Small intestine (tissue), 16 donors: ENCODE measurements at places on chromosomes 4 and X. TPM values are rescaled to one million over a fixed set of nuclear protein-coding genes. Genes with fewer than 3 reads are reported as not detected.
A peak's percentile ranks its signal among the peaks of the same experiment; 100 is the strongest.

The DSPP gene
- not detected for polyA plus RNA-seq

The FGF2 gene
- polyA plus RNA-seq, result 2.6 TPM

The ADH7 gene
- polyA plus RNA-seq, result 0.03 TPM

The MAGEA9B gene
- polyA plus RNA-seq, result not detected

The DDIT4L gene
- polyA plus RNA-seq, result 2.1 TPM

The ETNPPL gene
- 0.45 TPM for polyA plus RNA-seq

The CNKSR2 gene
- polyA plus RNA-seq, result not detected

The UGT2B17 gene
- 121 TPM for polyA plus RNA-seq

The MAGEE1 gene
- polyA plus RNA-seq, result not detected

- no peak overlapping the region for H3K27ac ChIP-seq
- no peak overlapping the region for H3K4me3 ChIP-seq
- peak; percentile 24 for DNase-seq
Measured at GRCh38 chr4:64781737-64782326, 372.6 kb upstream of the TECRL start.

DNA sequence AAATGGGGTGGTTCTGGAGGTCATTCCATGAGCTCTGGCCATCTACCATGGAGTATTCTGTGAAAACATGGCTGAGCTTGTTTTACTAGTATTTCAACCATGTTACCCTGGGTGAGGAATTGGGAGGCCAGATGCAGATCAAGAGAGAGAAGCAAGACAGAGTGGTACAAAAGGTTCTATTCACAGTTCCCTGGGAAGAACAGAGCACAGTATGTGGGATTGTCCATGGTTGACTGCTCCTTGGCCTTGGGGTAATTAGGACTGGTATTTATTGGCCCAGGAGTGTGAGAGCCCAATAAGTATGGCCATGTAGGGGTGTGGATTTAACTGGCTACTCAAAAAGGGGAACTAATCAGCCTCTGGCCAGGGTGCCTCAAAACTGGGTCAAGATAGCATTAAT is 239.7 kb upstream of the GATB start:
- H3K4me1 ChIP-seq, result no peaks in the 10 kb centered on the region
- no peaks in the 10 kb centered on the region for H3K36me3 ChIP-seq
- H3K27ac ChIP-seq, result no peak overlapping the region
- no peaks in the 10 kb centered on the region for H3K27me3 ChIP-seq
- no peak for DNase-seq

DNA sequence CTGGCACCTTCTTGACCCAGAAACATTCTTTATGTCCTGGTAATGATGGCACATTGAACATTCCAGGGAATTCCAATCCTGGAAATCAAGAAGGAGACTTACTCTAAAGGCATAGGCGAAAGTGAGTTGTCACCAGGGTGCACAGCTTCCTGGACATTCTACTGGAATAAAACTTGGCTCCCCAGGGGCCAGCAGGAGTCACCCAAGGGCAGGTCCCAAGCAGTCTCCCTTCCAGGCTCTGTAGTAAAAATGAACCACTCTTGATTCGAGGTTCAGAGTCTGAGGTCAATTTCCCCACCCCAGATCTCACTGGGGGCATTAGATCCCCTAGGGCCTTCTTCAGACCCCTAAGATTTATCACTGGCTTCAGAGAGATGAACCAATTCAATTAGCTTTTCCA is 338.7 kb upstream of the GATB start:
- no peak for DNase-seq
- no peaks in the 10 kb centered on the region for H3K4me1 ChIP-seq
- no peaks in the 10 kb centered on the region for H3K36me3 ChIP-seq
- no peak overlapping the region for H3K27ac ChIP-seq

GRCh38 chr4:3192827-3193226 is 56.1 kb upstream of the MSANTD1 start:
- DNase-seq, result no peak
- H3K27ac ChIP-seq, result no peak overlapping the region
- no peak overlapping the region for H3K4me3 ChIP-seq
- no peaks in the 10 kb centered on the region for H3K27me3 ChIP-seq

DNA sequence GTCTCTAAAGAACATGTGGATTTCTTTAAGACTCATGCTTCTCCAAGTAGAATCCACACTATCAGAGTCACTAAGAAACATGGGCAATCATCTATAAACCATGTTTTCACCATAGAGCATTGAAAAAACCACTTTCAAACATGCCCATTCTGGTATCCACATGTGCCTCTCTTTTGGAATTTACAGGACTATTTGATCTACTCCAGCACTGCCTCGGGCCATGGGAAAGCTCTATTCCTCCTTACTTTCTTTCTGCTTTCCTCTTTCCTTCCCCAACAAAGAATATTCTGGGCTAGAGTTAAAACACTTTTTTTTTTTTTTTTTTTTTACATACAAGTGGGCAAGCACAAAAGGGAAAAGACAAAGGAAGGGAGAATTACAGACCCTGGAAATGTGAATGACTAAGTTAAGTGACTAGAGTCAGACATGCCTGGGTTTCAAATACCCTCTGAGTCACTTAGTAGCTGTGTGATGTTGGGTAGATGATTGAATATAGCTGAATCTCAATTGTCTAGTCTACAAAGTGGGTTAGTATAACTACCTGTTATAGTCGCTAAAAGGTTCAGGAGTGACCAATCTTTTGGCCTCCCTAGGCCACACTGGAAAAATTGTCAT is 847.7 kb upstream of the INTU start:
- no peak overlapping the region for H3K27ac ChIP-seq
- no peaks in the 10 kb centered on the region for H3K36me3 ChIP-seq
- H3K27me3 ChIP-seq, result no peaks in the 10 kb centered on the region

- no peaks in the 10 kb centered on the region for H3K4me1 ChIP-seq
- H3K27me3 ChIP-seq, result no peaks in the 10 kb centered on the region
- H3K4me3 ChIP-seq, result peak overlapping the region; percentile 18
- H3K36me3 ChIP-seq, result peaks cover 14% of the 10 kb centered on the region
Measured at GRCh38 chrX:71111921-71112431, 599 bp upstream of the IL2RG start.

- H3K27me3 ChIP-seq, result no peaks in the 10 kb centered on the region
- DNase-seq, result peak; percentile 26
- peak overlapping the region; percentile 42 for H3K27ac ChIP-seq
- no peak overlapping the region for H3K4me3 ChIP-seq
- no peaks in the 10 kb centered on the region for H3K36me3 ChIP-seq
Measured at GRCh38 chr4:39043058-39043860, 11.1 kb upstream of the TMEM156 start.

GRCh38 chr4:66178906-66179305 is 508.6 kb upstream of the EPHA5 start:
- no peak overlapping the region for H3K27ac ChIP-seq
- H3K4me1 ChIP-seq, result no peaks in the 10 kb centered on the region
- H3K36me3 ChIP-seq, result no peaks in the 10 kb centered on the region
- DNase-seq, result no peak

DNA sequence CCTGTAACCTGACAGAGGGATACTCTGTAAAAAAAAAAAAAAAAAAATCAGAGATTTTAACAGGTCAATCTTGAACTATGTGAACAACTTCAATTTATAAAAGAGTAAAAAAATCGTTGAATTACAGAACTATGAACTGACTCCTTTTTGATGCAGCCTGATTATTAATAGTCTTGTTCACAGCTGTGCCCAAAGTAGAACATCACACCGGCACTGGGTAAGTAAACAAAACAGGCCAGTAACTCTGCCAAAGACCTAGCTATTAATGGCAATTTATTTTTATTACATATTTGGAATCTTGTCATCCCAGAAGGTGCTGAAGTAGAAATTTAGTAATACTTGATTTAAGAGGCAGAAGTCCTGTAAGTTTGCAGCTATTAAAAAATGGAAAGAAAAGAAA is 31.4 kb downstream of the CPE start:
- no peaks in the 10 kb centered on the region for H3K36me3 ChIP-seq
- H3K4me3 ChIP-seq, result no peak overlapping the region
- H3K27ac ChIP-seq, result no peak overlapping the region
- no peaks in the 10 kb centered on the region for H3K4me1 ChIP-seq
- no peaks in the 10 kb centered on the region for H3K27me3 ChIP-seq

DNA sequence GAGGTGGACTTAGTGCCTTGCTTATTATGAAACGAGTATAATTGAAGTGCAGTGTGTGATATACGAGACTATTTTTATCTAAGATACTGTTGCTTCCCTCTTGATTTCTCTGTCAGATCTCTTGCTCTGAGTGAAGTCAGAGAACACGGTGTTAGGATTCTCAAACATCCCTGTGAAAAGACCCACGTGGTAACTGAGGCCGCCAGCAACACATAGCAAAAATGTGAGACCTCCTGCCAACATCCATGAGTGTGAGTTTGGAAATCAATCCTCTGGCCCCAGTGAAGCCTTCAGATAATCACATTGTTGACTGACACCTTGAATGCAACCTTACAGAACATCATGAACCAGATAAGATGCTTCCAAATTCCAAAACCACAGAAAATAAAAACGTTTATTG is 954.4 kb downstream of the FAT4 start:
- H3K27ac ChIP-seq, result no peak overlapping the region
- no peak overlapping the region for H3K4me3 ChIP-seq
- H3K36me3 ChIP-seq, result no peaks in the 10 kb centered on the region
- no peaks in the 10 kb centered on the region for H3K27me3 ChIP-seq

DNA sequence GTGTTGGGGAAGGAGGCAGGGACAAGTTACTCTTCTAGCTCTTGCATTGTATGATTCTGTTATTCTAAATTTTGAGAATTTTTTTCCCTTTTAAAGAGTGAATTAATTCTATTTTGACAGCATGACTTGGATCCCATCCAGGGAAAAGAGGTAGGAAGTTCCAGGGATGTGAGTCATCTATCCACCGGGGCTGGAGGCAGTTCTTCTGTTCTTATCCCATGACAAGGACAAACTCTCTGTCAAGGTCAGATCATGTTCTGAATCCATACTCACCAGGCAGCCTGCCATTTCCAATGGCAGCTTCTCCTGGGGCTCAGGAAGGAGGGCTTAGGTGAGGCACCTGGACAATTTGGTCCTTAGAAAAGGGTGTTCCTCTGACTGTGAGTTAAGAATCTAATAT is 132.0 kb upstream of the MED14 start:
- no peaks in the 10 kb centered on the region for H3K36me3 ChIP-seq
- H3K27ac ChIP-seq, result no peak overlapping the region
- no peak overlapping the region for H3K4me3 ChIP-seq
- H3K27me3 ChIP-seq, result no peaks in the 10 kb centered on the region
- peak; percentile 11 for DNase-seq
- no peaks in the 10 kb centered on the region for H3K4me1 ChIP-seq
